NCI-H226 (cell line): ENCODE measurements at places on chromosomes 1 and 21.

DNA sequence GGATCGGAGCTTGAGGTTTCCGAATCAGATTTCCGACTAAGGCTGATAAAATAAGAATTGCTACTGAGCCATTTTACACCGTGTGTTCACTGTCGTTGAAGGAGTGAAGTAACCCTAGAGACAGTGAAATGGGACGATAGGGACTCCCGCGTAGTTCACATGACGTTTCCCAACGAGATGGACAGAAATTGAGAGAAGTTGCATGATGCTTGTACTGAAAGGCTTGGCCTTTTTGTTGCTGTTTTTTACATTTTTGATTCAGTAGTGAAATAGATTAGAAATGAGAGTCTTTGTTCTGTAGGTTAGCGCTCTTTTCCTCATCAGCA is 1.2 kb downstream of the KHDRBS1 start:
- DNase-seq, result no peak

DNA sequence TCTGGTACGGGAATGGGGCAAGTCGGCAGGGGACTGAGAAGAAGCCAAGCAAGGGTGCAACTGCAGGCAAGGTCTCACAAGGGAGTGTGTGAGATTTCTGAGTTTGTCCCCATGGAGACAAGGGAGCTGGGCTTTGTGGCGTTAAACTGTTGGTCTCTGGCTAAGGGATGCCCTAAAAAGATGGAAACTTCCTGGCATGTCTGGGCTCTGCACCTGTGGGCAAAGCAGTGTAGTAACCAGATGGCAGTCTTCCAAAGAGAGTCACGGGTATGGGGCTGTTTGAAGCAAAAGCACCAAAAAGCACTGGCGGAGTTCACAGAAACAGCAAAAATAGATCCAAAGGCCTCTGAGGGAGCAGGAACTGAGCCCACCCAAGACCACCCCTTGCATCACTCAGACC is 104.8 kb upstream of the SLC44A3 start:
- DNase-seq, result no peak

- DNase-seq, result no peak
Observed at GRCh38 chr1:219427989-219428388, 184.9 kb downstream of the ZC3H11B start.

GRCh38 chr1:35557118-35557610 is at the start of gene KIAA0319L:
KIAA0319L (minus strand) TSS chr1:35557403; CDS start chr1:35554491, 2,912 bp downstream.
- DNase-seq, result peak; percentile 41

- DNase-seq, result no peak
Observed at GRCh38 chr21:28944296-28944695, 48.4 kb downstream of the LTN1 start.

GRCh38 chr1:37817481-37817880 is 9.5 kb upstream of the YRDC start:
- no peak for DNase-seq

- no peak for DNase-seq
Observed at GRCh38 chr1:68271596-68271995, 39.3 kb upstream of the WLS start.

DNA sequence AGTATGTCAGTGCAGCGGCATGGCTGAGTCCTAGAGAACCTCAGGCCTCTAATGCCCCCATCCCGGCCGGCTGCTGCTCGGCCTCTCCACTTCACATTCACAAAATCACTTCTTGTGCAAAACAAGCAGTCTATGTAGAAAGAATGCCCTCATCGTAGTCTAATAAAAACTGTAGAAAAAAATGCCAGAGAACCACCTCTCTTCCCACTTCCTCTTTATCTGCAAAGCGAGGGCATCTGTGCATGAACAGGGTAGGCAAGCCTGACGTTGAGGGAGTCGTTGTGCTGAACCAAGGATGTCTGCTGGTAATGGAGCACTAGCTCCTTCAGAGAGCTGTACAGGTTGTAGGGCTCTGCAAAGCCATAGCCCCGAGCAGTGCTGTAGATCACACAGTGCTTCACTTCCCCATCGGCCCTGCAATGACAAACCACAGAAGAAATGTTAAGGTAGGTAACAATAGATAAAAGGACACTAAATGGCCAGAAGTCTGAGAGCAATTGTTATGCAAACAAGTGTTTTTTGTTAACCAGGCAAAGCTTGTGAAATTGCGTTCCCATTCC is 88.9 kb downstream of the PIK3R3 start:
- DNase-seq, result no peak

DNA sequence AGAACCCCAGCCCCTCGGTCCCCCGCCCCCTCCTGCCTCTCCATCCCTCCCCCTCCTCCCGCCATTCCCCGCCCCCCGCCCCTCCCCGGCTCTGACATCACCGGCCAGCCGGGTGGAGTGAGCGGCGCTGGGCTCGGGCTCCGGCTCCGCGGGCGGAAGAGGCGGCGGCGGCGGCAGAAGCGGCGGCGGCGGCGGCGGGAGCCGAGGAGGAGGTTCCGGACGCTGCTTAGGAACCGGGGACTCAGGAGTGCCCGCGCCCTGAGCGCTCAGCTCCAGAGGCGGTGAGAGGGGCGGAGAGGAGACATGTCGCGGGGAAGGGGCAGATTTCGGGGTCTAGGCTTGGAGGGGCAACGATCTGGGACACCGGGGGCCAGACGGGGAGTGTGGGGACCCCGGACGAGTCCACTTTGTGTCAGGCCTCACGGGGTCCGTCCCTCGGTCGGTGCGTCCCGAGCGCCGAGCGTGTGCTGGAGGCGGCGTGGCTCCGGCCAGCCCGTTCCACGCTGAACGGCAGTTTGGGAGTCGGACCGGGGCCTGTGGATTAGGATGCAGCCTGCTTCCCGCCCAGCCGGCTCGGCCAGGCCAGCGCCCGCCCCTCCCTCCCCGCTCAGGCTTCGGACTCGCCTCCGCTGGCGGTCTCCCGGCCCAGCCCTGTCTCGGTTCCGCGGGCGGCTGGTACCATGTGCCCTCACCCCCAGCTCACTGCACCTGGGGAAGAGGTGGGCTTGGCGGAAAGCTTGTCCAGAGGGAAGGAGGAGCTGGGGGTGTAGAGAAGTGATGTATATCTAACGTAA is at the start of gene PEA15:
PEA15 (plus strand) TSS at position 143 of the 794 bp plus-strand sequence. CDS start 6,161 bp downstream, outside the sequence.
- DNase-seq, result peak; percentile 50

DNA sequence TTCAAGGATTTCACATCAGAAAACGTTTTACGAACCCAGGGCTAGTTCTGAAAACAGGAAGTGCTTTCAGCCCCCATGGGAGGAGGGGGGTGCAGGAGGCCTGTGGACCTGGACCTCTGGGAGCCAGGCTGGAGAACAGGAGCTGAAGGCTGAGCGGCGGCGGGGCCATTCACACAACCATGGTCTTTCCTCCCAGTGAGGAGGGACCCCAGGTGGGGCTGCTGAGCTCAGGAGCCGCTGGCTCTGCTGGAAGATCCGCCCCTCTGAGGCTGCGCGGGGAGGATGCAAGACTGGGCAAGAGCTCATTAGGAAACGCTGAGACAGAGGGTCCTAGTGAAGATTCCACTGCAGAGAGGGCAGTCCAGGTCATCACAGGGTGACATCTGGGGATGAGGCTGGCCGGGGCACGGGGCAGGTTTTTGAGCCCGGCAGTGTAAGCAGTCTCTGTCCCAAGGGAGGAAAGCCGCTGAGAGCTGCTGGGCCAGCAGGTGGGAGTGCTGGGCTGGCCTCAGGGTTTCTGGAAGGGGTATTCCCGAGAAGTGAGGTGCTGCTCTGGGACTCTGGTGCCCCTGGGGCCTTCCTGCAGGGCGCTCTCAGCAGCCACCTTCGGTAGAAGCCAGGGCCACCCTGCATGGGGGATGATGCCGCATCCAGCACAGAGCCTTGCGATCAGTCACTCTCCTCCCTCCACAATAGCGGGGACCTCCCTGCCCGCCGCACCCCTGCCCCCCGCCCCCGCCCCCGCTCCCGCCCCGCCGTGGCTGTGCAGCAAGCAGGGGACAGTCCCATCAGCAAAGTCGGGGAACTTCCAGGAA is 7.5 kb downstream of the MX2 start:
- DNase-seq, result no peak

- no peak for DNase-seq
Observed at GRCh38 chr1:114669562-114670082, at the start of gene DENND2C. DENND2C (minus strand) TSS chr1:114670049; CDS start chr1:114625984, 44,065 bp downstream.

DNA sequence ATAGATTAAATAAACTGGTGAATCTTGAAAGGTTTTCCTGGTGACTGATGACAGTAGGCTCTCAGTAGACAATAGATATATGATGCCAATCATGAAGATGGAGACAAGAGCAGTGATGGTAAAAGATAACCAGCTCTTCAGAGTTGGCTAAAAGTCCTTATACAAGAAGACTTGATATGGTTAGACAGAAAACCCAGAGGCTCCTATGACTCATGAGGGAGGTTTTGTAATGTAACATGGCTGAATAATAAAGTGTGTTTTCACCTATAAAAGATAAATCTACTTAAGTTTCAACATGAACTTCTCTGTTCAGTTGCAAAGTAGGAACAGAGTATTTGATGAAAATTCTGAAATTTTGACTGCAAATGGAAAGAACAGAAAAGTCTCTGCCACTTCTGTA is 12.7 kb upstream of the CRNN start:
- DNase-seq, result peak; percentile 46

DNA sequence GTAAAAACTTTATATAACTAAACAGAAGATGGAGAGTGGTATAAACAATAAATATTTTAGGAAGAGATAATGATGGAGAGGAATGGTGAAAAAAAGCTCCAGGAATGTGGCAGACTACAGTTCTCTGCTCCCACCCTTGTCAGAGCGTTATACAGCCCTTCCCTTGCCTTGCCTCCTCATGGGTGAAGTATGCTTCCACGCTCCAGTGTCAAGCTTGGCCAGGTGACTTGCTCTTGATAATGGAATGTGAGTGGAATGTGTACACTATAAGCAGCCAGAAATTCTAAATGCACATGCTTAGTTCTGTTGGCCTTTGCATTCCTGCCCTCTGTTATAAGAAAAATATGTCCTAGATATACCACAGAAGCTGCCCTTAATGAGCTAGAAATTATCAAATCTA is 24.7 kb upstream of the POGK start:
- peak; percentile 44 for DNase-seq

DNA sequence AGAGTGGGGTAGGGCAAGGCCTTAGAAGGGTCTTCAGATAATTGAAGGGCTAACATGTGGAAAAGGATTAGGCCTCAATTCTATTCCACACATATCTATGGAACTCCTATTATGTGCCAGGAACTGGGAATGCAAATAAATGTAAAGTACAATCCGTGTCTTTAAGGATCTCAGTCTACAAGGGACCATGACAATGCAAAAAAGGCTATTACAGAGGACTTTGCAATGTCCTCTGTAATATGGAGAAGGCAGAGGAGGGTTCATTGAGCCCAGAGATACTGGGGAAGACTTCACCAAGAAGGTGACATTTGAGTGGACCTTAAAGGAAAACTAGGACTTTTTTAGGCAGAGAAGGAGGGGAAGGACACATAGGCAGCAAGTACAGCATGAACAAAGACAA is 4.5 kb upstream of the SCMH1 start:
- DNase-seq, result no peak

GRCh38 chr1:181133969-181134418 is 45.5 kb downstream of the IER5 start:
- DNase-seq, result no peak

- DNase-seq, result no peak
Observed at GRCh38 chr21:34864370-34865149, 184.5 kb downstream of the RUNX1 start.

- DNase-seq, result no peak
Observed at GRCh38 chr1:54600947-54601721, 22.2 kb downstream of the FAM151A start.

DNA sequence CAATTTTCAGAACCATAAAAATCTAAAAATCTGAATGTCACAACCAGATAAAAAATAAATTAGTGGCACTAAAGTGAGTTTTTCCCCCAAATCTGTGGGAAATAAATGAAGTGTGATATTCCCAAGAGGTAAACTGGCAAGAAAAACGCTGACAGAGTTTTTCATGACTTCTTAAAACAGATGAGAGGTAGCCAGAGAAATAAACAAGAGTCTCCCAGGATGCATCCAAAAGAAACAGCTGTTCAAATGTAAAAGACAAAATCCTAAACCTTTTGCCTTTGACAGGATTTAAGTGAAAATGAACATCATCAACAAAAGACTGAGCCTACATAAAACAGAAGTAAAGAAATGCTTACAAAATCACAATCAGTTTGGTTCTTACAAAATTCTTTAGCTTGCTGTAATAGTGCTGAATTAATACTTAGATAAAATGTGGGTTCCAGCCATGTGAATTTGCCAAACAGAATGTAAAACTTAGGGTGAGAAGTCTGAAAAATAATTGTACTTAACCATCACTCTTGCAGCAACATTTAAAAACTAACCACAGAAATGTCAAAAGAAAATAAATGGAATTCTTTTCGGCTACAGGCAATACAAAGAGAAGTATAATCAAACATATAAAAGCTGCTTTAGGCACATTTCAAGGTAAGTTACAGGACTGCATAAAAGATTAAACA is 133.6 kb downstream of the EIF4G3 start:
- DNase-seq, result no peak

GRCh38 chr1:53078333-53079101 is 16.5 kb downstream of the PODN start:
- no peak for DNase-seq

DNA sequence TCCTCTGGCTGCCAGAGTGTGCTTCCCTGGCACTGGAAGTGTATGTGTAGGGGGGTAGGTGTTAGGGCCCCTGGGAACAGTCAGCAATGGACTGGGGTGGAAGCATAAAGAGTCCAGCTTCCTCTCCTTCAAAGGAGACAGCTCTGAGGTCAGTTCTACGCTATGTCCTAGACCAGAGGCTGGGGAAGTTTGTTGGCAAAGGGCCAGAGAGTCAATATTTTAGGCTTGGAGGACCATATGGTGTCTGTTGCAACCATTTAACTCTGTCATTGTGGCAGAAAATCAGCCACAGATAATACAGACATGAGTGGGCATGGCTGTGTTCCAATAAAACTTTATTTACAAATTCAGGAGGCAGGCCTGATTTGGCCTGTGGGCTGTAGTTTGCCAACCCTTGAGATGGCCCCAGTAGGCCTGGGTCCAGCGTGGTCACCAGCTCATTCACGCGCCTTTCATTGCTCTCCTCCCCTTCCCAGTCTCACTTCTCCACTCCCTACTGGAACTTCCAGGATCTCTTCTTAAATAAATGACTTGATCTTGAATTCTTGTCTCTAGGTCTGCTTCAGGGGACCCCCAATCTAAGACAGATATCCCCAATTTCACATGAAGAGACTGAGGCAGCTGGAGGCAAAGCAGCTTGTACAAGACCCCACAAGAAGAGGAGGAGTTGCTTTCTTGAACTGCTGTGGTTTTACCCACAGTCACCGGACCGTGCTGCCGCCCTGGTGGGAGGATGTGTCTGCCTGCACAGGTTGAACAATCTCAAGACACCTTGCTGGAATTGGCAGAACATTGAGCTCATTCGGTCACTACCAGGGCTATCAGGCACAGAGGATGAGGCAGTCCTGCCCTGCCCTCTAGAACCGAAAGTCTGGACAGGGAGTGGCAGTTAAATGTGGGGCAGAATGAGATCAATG is 162.4 kb upstream of the POU3F1 start:
- no peak for DNase-seq
